ENCODE measurements at places on chromosomes 3 and 15.

DNA sequence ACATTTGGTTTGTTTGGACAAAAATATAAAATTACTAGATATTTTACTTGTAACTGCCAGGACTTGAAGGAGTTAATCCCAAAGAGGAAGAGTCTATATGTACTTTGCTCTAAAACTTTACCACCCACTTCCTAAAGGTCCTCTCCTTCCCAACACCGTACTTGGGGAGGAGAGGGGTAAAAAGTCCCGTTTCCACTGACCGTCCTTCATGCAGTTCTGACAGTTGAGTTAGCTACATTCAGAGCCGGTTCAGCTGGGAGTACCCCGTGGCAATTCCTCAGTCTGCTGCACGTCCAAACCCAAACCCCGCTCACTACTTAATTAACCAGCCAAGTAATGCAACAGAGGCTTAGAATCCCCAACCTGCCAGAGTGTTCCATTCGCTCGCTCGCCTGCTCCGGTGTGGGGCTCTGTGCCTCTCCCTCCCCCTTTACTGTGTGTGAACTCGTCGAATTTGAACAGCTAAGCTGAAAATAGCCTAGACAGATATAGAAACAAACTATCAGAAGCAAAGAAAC lies 519.7 kb downstream of the FOXP1 start:
- peak; percentile 74 for DNase-seq

DNA sequence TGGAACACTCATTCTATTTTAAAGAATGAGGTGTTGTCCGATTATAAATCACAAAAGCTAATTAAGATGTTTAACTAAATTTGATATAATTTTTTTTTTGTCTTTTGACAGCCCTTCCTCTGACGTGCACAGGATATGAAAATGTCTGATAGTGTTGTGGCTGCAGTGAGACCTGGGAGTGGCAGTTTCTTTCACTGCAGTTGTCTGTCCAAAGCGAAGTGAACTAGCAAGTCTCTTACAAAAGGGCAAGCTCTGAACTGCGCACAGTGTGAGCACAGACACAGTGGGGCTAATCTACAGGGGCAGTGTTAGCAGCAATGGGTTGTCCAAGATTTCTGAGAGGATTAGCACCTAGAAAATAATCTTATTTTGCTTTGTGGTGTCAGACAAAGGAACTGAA lies 29.1 kb upstream of the MYRIP start:
- no peak for DNase-seq

DNA sequence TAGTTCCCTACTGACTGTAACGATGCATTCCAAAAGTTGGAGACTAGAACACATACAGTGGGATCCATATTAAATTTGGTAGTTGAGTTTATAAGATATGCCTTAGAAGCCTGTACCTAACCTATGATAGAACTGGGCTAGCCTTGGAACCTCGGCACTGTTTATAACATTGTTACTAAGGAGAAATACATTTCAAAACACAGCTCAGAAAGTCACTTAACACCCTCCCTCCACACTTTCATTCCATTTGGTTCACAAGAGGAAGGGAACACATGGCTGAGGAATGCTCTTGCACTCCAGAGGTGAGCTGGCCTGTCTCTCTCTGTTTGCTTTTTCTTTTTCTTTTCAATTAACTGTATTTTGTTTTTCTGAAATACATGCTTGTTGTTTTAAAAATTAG lies 48.7 kb upstream of the TSC22D2 start:
- no peak for DNase-seq

DNA sequence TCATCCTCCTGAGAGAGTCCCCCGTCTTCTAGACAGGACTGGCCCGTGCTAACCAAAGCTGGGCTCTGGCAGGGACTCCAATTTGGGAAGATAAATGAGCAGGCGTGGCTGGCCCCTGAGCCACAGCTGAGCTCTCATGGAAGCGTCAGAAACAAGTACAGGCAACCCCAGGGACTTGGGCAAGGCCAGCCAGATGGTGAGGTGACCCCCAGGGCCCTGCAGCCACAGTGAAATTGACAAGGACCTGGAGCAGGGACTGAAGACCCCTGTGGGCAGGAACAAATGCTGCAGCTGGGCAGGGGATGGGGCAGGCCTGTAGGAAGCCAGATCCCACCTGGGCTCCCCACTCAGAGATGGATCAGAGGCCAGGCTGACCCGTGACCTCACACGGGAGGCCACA lies 32.8 kb upstream of the CGNL1 start:
- DNase-seq, result no peak

DNA sequence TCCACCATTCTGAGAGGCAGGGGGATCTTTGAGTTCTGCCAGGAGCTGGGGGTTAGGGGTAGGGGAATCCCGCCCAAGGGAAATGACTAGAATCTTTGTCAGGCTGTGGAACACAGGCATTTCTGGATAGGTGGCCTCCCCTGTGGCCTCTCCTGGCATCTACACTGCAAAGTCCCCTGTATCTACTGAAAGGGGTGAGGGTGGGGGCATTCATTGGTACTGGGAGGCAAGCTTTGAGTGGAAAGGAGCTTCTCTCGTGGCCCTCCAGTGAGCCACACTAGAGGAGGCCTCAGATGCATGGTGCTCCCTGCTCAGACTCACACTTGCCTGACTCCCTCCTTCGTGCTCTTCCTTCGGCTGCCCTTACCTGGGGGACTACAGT lies 59.9 kb downstream of the CCNL1 start:
- peak; percentile 35 for DNase-seq

GRCh38 chr15:90709278-90709677 lies 7.9 kb upstream of the BLM start:
- DNase-seq, result no peak

GRCh38 chr3:2614578-2614977 lies 495.6 kb downstream of the IL5RA start:
- DNase-seq, result no peak

- DNase-seq, result no peak
These were observed 29.4 kb upstream of the SEMA3F start for GRCh38 chr3:50125541-50126286.

DNA sequence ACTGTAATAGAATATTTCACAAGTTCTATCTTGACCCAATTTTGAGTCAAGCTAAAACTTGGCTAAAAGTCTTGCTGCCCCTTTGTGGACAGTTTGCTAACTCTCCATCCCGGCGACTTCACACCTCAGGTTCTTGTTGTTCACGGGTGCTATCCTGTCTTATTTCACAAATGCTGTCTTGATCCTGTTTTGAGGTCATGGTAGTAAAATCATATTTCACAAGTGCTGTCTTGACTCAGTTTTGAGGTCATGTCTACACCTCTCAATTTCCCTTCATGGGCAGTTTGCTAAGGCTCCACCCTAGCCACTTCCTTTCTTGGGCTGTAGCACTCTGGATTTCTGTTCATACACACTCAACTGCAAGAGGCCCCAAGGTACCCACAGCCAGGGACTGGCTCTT lies 45.0 kb upstream of the GK5 start:
- DNase-seq, result peak; percentile 8

GRCh38 chr3:24344784-24345439 lies 149.7 kb downstream of the THRB start:
- no peak for DNase-seq

DNA sequence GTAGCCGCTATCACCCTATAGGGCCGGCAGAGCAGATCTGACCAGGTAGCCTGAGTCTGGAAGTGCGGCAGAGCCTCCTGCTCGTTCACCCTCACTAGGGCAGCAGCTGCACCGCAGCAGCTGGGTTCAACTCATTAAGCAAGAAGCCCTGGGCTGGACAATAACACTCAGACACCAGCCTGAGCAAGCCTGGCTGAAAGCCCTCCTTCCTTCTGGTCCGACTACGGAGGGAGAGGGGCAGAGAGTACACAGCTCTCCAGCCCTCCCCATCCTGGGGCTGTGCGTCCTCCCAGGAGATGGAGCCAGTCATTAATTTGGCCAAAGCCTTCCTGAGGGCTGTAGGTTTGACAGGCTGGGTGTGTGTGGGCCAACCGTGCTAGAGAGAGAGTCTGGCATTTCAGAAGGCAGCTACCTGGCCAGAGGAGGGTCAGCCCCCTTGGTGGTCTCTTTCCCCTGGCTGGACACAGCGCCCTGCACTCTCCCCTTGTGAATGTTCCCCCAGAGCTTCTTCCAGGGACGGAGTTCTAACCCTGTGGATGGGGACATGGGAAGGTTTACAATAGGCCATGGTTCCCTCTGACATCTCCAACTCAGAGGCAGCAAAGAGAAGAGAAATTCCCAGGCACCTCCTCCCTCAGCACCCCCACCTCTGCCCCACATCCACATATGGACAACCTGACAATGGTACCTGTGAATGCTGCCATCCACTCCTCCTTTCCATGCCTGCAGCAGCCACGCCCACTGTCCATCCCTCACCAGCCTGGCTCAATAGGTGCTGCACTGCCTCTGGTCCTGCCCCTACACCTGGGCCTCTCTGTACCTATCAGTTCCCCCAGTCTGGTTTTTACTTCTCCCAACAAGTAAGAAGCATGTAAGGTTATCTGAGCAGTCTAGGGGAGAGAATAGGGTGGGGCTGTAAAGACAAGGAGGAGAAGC lies 6.5 kb downstream of the CHRNB4 start:
- DNase-seq, result no peak

- DNase-seq, result no peak
These were observed 98.9 kb downstream of the MAGI1 start for GRCh38 chr3:65939801-65940246.

DNA sequence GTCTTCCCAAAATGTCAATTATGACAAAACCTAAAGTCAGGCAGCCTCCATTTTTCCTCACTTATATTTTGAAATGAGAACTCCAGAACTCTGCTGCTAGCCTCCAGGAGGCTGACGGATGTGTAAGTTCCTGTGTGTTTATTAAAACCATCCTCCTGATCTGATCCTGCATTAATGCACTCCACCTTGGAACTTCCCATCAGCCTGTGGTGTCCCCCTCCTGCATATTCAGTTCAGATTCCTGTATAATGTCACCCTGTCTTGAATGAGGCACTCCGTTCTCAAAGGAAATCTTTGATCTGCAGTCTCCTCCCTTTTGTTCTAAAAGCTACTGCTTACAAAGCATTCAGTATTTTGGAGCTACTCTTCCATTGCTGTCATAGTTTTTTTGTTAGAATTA lies 318.2 kb upstream of the ONECUT1 start:
- DNase-seq, result no peak

- no peak for DNase-seq
These were observed 335 bp upstream of the VPS8 start for GRCh38 chr3:184811663-184811998.

- DNase-seq, result no peak
These were observed 405.6 kb downstream of the MAGI1 start for GRCh38 chr3:65633018-65633638.

- DNase-seq, result no peak
These were observed 48.6 kb upstream of the ULK4 start for GRCh38 chr3:42010530-42010929.

- DNase-seq, result no peak
These were observed 5.7 kb upstream of the PLSCR1 start for GRCh38 chr3:146550070-146550615.
